HT-29 (cell line): ENCODE measurements at places on chromosomes 13 and 19.

DNA sequence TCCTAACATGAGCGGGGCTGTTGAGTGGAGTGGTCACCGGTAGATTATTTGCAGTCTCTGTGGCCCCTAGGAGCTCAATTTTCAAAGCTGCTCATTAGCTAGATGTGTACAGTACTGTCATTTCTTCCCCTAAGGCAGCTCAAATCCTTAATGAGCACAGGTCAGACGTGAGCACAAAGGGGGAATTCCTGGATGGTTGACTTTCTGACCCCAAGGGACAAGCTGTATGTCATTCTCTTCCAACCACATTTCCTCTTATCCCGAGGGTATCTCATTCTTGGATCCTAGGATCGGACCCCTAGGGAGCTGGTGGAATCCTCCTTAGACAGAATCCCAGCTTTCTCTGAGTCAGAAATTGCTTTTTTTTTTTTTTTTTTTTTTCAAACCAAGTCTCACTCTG is 5.7 kb upstream of the OR7G3 start:
- DNase-seq, result no peak

DNA sequence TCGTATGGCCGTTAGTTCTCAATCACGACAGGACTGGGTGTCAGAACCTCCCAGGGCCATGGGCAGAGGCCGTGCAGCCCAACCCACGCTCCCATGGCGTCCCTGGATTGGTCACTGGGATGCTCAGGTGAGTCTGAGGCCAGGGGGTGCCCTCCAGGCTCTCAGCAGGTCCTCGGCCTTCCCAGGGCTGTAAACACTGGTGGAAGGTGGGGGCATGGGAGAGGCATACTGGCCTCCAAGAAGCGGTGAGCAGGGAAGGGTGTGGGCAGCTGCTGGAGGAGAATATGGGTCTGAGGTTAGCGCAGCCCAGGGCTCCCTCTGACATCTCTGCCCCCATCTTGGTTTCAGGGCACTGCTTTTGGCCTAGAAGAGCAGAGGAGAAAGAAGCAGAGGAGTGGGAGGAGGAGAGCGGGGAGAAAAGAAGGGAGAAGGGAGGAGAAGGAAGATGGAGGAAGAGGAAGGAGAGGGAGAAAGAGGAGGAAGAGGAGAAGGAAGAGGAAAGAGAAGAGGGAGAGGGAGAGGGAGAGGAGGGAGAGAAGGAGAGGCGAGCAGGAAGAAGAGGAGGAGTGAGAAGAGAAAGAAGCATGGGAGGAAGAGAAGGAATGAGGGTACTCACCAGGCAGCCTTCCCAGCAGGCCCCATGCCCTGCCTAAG is 62.3 kb downstream of the CEBPG start:
- DNase-seq, result no peak

- DNase-seq, result no peak
These were observed 614.6 kb upstream of the SPRY2 start for GRCh38 chr13:80955501-80955900.

DNA sequence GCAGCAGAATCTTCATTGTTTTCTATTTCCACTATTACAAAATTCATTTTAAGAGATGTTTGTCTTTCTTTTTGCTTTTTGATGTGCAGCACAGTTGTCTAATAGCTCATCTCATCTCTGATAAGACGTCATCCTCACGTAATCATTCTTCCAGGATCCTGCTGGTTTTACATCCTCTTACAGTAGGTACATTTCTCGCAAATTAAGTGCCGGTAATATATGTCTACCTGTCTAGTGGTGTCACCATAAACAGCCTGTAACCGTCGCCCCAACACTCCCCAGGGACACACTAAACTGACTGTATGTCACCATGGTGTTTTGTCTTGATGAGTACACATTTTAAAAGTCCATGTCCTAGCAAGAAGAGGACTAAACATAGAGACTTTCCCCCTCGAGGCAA is 94.5 kb upstream of the VSTM2B start:
- no peak for DNase-seq
